ENCODE measurements at places on chromosomes 1 and 21. TPM values are rescaled to one million over a fixed set of nuclear protein-coding genes. Genes with fewer than 3 reads are reported as not detected.

CYP4Z1 gene
- total RNA-seq = not detected

OTUD3 gene
- total RNA-seq = 3.1 TPM

ALDH4A1 gene
- 13.1 TPM for total RNA-seq

SLC1A7 gene
- total RNA-seq = not detected

LAMC2 gene
- total RNA-seq = 2.2 TPM

ZBTB40 gene
- 11.1 TPM for total RNA-seq

CRYAA gene
- total RNA-seq = not detected

SELL gene
- total RNA-seq = 0.36 TPM

GPR61 gene
- total RNA-seq = 0.20 TPM

TNFRSF4 gene
- total RNA-seq = not detected

PRKCZ gene
- 2.3 TPM for total RNA-seq

THEMIS2 gene
- total RNA-seq = 10.1 TPM

PDZK1IP1 gene
- not detected for total RNA-seq

PLD5 gene
- total RNA-seq = not detected

ODR4 gene
- 15.7 TPM for total RNA-seq

ACKR1 gene
- total RNA-seq = not detected

LCE1C gene
- total RNA-seq = not detected

DCST1 gene
- not detected for total RNA-seq

KDF1 gene
- total RNA-seq = not detected

FCGR1A gene
- total RNA-seq = not detected

BSDC1 gene
- total RNA-seq = 52.7 TPM

S100A7A gene
- not detected for total RNA-seq

PPCS gene
- total RNA-seq = 69.1 TPM

TRIM67 gene
- not detected for total RNA-seq

MYOC gene
- not detected for total RNA-seq

KRTAP19-3 gene
- not detected for total RNA-seq

FRRS1 gene
- 9.7 TPM for total RNA-seq

EMC1 gene
- 68.7 TPM for total RNA-seq

ARHGAP29 gene
- 13.6 TPM for total RNA-seq

MPL gene
- total RNA-seq = not detected

PCAT6 gene
- not detected for total RNA-seq
